ENCODE measurements at places on chromosomes 16 and 17.
A peak's percentile ranks its signal among the peaks of the same experiment; 100 is the strongest.

- DNase-seq, result no peak
- H3K27ac ChIP-seq, result no peak overlapping the region
- no peaks in the 10 kb centered on the region for H3K36me3 ChIP-seq
- no peak overlapping the region for H3K4me3 ChIP-seq
- H3K4me1 ChIP-seq, result peaks cover 24% of the 10 kb centered on the region
- H3K27me3 ChIP-seq, result no peaks in the 10 kb centered on the region
Observed at GRCh38 chr17:66349521-66350254, 47.3 kb downstream of the PRKCA start.

DNA sequence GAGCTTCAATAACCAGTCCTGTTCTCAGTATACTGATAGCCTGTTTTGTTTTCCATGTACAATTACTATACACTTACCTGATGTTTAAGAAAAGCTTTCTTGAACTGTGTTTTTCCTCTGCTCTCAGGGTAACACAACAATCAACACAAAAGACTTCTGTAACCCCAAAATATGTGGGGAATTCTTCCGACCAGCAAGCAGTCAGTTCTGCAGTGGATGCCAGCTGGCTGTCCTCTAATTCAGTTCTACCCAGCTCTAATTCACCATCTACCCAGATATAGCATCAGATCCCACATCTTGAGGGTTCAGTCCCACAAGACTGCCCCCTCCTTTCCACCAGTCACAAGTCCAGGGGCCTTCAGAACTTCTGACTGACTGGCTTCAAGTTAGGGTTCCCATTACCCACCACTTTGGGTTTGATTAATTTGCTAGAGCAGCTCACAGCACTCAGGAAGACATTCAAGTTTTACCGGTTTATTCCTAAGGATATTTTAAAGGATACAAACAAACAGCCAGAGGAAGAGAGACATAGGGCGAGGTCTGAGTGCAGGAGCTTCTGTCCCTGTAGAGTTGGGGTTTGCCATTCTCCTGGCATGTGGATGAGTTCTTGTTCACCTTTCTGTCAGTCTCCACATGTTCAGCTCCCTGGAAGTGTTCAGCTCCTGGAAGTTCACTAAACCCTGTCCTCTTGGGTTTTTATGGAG, 178.2 kb downstream of the CHD9 start:
- H3K27me3 ChIP-seq, result no peaks in the 10 kb centered on the region
- no peak for DNase-seq
- peaks cover 100% of the 10 kb centered on the region for H3K36me3 ChIP-seq
- no peak overlapping the region for H3K4me3 ChIP-seq
- no peaks in the 10 kb centered on the region for H3K4me1 ChIP-seq

DNA sequence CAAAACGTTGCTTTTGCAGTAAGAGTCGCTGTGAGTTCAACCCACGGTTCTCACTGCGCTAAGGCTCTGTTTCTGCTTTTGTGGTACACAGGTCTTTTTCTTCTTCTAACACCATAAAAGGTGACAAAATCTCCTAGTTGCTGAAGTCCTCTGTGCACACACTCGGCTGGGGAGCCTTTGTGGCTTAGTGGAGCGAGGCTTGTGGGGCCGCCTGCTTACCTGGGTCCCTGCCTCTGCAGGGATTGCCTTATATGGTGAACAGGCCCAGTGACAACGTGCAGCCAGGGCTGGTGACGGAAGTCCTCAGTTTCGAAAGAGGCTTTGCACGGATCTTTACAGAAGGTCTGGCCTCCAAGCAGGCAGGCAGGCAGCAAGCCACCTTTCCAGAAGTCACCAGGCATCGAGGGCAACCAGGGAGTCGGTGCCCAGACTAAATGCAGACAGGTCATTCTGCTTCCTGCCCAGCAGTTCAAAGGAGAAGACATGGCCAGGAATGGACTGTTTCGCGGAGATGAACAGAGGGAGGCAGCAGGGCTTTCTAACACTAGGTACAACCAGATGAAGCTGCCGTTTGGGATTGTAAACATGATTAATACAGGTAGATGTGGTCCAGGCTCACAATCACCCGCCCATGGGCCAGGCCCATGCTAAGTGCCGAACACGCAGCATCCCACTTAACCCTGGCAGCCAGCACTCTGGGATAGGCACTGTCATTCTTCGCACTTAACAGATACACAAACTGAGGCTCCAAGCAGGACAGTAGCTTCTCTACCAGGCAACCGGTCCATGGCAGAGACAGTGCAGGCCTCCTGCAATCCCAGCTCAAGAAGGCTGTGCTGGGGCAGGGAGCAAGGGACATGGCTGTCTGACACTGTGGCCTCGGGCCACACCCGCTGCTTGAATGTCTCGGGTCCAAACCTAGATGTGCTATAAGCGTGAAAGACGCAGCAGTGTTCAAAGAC, 10.7 kb upstream of the MEAK7 start:
- no peak overlapping the region for H3K4me3 ChIP-seq
- H3K36me3 ChIP-seq, result no peaks in the 10 kb centered on the region
- H3K4me1 ChIP-seq, result peaks cover 3% of the 10 kb centered on the region
- peak; percentile 76 for DNase-seq
- H3K27me3 ChIP-seq, result no peaks in the 10 kb centered on the region
- peak overlapping the region; percentile 17 for H3K27ac ChIP-seq

GRCh38 chr17:80164185-80164584, 5.6 kb upstream of the CARD14 start:
- DNase-seq, result no peak
- no peaks in the 10 kb centered on the region for H3K27me3 ChIP-seq
- H3K4me3 ChIP-seq, result no peak overlapping the region
- H3K27ac ChIP-seq, result no peak overlapping the region

Measured in upper lobe of right lung (tissue), 1 donor.